BJ (cell line): ENCODE measurements at places on chromosomes 11 and 22.

DNA sequence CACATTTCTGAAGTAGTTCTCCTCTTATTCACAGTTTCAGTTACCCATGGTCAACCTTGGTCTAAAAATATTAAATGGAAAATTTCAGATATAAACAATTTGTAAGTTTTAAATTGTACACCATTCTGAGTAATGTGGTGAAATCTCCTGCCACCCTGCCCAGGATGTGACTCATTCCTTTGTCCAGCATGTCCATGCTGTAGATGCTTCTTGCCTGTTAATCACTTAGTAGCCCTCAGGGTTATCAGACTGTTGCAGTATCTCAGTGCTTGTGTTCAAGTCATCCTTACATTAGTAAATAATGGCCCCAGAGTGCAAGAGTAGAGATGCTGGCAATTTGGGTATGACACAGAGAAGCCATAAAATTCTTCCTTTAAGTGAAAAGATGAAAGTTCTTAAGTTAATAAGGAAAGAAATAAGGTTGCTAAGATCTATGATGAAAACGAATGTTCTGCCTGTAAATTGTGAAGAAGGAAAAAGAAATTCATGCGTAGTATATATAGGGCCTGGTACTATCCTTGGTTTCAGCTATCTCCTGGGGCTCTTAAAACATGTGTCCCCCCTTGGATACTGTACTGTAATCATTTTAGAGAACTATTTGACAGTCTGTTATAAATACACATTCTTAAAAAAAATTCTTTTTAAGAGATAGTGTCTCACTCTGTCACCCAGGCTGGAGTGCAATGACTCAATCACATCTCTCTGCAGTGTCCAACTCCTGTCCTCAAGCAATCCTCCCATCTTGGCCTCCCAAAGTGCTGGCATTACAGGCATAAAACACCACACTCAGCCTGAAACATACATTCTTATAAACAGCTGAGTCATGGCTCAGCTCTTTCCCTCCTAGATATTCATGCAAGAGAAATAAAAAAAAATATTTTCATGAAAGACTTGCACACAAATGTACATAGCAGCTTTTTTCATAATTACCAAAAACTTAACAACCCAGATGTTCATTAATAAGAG lies 31.3 kb downstream of the MTNR1B start:
- DNase-seq = peak; percentile 63

- no peak for DNase-seq
These were observed 3.4 kb upstream of the COPB1 start for GRCh38 chr11:14503023-14503422.

- DNase-seq = no peak
These were observed 1.7 kb upstream of the IGSF22 start for GRCh38 chr11:18727479-18728236.

DNA sequence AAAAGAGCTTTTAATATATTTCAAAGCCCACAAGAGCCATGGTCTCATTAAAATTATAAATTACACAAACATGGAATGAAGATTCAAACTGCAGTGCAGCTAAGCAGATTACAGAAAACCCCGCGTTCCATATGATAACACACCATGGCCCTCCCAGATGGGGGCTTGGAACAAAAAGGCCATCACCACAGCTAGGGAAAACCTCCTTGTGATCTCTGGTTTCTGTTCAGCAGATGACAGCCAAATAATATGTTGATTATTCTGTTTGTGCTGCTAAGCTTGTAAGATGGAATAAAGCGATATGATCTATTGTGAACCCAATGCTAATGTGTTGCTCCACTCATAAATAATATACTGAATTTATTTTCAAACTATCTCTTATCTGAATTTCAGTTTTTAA lies 28.5 kb downstream of the IMMP1L start:
- DNase-seq = no peak

GRCh38 chr11:72687326-72687725 lies 13.1 kb upstream of the PDE2A start:
- DNase-seq = no peak

- peak; percentile 74 for DNase-seq
These were observed 56.8 kb downstream of the SLC1A2 start for GRCh38 chr11:35362521-35362980.
